ENCODE measurements at places on chromosomes 1 and 21.
A peak's percentile ranks its signal among the peaks of the same experiment; 100 is the strongest.

- no peak for DNase-seq
These were observed 179.6 kb downstream of the LMO4 start for GRCh38 chr1:87508247-87508787.

GRCh38 chr1:9031484-9032259 lies 5.4 kb upstream of the SLC2A7 start:
- no peak for DNase-seq

- DNase-seq = no peak
These were observed 30.8 kb downstream of the LRRC53 start for GRCh38 chr1:74481607-74482006.

DNA sequence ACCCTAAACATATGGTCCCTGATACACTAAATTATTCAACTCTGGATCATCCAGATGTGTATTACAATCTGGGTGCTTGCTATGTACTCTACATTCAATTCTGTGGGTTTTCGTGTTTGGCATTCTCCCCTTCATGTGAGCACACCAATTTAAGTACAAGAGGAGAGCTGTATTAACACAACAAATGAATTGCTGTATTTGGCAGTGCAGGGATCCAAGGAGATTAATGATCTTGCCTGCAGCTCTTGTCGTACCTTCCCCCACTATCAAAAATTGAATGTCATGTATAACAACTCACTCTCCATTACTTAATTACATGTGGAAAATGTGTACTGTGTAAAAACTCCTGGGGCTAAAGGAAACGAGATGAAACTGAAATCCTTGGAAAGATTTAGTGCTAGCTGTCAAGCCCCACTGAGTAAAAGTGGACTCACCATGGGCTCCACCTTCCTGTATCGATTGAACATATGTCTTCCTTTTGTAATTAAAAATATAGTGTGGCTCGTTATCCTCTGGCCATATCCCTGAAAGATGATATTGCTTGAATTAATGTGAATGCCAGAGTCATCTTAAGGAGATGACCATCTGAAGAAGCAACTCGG lies 172.2 kb upstream of the L1TD1 start:
- DNase-seq = no peak

- DNase-seq = no peak
These were observed 2.2 kb upstream of the POFUT2 start for GRCh38 chr21:45289655-45290515.

- peak; percentile 81 for DNase-seq
These were observed 9.5 kb downstream of the JAK1 start for GRCh38 chr1:64956733-64957441.

DNA sequence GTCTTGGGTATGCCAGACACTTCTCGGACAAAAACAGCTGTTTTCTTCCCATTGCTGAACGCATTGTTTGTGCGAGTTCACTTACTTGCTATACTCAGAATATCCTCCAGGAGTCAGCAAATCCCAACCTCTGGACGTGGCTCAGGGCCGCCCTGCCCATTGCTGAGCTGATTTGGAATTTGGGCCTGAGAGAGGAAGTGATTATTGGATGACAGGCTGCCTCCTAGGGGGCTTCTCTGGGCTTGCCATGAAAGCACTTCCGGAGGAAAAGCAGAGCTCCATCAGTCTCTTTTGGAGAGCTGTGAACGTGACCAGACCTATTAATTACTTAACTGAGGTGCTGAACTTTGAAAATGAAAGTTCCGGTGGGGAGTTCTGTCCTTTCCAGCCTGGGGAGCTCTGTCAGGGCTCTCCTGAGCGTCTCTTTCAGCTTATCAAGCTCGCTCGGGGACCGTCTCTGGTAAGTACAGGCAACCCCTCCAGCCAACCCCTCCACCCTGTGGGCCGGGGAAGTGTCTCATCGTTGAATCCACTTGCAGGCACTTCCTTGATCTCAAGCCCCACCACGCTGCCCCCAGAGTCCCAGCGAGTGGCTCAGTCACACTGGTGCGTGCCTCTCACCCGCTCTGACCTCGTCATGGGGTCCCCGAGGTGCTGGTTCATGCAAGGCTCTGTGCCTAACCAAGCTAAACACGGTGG lies 76.9 kb downstream of the CLIC6 start:
- peak; percentile 43 for DNase-seq

DNA sequence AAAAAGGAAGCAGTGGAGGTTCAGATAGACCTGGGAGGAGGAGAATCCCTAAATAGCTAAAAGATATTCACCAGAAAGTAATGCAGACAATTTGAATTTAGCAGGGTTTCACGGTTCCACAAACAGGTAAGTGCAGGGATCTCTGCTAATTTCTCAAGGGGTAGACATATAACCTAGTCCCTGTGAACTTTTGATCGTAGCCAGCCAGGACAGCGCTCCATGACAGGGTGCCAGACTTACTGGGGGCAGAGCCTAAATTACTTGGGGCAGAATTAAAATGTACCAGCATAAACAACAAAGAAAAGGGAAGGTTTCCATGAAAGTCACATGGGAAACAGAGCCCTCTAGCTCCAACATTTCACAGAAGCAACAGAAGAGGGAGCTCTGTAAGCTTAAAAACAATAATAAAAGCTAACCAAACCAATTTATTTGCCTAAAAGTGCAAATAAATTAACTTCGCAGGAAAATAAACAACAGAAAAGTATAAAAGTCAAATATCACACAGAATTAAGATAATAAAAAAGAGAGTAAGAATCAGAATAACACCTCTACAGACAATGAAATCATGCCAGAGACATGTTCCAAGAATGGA lies 198.3 kb downstream of the DUSP10 start:
- no peak for DNase-seq

DNA sequence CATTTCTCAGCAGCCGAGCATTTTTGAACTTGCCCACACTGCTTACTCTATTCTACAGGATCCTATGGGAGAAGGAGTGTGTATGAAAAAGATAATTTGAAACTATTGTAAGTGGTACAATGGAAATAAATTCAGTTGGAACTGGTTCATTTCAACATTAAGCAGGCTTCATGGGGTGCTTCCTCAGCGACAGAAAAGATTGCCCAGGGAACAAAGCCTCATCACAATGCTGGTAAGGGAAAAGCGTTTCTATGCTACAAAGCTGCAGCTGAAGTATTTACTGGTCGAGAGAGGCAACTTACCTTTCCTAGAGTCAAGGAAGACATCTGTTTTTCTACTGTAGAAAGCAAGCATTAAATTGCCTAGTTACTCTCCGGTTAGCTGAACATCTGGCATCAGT lies 568.2 kb upstream of the ZP4 start:
- DNase-seq = no peak

DNA sequence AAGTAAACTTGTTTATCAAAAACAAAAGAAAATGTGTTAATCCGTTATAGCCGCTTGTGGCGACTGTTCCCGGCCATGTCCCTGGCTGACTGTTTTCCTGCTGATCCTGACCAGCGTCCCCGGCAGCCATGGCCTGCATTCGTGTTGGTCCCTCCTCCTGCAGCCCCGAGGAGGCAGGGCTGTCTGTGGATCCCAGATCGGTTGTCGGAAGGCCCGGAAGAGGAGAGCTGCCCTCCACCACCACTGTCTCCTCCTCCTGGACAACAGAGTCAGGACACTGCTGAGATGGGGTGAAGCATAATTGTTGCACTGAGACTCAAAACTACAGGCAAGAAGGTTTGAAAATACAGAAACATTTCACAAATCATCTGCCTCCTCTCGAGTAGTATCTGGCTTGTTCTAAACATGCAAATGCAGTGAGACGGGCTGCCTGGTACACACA lies 3.6 kb upstream of the MXRA8 start:
- no peak for DNase-seq

DNA sequence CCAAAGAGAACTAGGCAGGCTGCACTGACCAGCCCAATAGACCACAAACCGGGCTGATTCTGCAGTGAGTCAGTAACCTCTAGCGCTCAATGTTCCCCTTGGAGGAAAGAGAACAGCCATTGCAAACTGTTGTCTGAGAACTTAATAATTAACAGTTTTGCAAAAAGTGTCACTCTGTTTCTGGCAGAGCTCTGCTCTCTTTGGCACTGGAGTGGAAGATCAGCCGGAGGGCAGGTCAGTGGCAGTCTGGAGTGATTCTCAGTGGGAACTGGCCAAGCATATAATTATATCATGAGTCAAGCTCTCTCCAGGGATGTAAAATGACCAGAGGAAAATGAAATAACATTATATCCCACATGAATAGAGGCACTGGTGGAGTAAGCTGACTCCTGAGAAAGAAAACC lies 238.3 kb downstream of the HLX start:
- DNase-seq = no peak

DNA sequence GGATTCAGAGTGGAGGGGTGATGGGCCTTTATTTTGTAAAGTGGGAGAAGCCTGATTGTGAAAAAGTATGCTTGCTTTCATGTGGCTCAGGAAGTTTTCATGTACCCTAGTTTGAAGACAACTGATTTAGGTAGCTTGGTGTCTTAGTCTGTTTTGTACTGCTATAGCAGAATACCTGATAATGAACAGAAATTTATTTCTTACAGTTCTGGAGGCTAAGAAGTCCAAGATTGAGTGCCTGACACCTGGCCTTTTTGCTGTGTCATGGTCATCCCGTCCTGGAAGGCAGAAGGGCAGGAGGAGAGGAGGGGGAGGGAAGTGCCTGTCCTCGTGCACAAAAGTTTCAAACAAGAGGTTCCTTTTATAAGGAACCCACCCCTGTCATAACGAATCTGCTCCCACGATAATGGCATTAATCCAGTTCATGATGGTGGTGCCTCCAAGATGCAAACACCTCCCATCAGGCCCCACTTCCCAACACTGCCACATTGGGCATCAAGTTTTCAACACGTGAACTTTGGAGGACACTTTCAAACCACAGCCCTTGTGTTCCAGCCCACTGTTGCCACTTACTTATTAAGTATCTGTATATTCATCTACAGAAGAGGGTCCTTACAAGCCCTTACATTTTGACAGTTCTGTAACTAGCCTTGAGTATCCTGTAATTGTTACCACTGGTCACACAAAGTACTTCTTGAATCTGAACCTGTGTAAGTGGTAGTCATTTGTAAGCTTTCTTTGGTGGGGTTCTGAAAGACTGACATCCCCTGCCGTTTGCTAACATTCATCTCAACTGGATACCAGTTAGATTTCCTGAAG lies 9.5 kb downstream of the UCK2 start:
- DNase-seq = no peak

DNA sequence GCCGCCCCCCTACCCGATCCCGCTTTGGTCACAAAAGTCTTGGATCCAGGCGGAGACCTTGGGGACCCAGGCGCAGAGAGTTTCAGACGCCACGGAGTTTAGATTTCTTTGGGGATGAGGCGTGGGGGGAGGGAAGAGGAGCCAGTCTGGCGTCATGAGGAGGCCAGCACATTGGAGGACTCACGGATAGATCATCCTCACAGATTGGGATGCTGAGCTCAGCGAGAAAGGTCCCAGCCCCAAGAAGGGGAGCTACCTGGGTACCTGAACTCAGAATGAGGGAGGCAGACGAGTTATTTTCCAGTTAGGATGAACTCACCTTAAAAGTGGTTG lies 393 bp downstream of the ELAPOR1 start:
- no peak for DNase-seq

DNA sequence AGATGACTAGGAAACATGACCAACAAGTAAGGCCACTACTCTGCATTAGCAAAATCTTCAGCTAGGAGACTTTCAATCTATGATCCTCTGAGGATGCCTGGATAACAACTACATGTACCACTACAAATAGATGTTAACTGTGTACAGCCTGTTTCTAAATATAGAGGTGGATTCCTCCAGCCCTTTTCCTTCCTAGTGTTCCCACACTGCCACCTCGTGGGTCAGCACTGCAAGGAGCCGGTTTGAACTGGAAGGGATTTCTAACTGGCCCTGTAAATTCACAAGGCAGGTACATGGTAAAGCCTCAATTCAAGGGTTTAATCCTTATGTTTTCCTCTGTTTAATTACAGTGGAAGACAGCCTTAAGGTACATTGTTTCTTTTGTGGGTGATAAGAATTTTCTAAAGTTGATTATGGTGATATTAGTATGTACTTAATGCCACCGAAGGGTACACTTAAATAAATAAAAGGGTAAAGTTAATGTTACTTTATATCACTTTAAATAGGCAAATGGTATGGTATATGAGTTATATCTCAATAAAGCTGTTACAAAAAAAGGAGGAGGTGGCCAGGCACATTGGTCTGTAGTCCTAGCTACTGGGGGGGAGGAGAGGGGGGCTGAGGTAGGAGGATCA lies 14.4 kb downstream of the SMYD3 start:
- DNase-seq = no peak

- no peak for DNase-seq
These were observed 77.4 kb upstream of the TMPRSS2 start for GRCh38 chr21:41585199-41585994.

DNA sequence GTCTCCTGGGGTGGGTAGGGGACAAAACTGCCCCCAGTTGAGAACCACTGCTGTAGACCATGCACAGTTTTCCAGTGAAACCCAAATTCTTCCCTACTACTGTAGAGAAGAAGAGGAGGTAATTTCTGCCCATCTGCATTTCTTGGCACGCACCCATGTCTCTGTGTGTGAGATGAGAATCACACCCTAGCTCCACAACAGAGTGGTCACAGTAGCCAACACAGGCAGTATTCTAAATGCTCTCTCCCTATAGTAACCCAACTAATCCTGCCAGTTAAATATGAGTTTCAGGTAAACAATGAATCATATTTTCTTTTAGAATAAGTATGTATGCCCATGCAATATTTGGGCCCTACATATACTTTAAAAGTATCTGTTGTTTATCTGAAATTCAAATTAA lies 1.2 kb upstream of the CAPN2 start:
- no peak for DNase-seq

DNA sequence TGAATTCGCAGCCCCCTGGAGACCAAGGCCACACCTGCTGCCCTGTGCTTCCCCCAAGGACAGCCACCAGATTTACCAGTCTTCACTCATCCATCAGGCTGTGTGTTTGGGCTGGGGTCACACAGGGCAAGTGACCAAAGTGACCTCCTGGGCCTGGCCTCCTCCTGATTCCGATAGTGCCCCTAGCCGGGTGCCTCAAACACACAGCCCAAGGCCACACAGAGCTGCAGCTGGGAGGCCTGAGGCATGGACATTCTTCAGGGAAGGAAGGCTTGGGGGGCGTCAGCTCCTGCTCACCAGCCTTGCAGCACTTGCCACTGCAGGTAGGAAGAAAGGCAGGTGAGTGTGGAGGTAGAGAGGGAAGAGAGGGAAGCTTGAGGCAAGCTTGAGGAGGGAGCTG lies 181.3 kb downstream of the RUNX1 start:
- no peak for DNase-seq

DNA sequence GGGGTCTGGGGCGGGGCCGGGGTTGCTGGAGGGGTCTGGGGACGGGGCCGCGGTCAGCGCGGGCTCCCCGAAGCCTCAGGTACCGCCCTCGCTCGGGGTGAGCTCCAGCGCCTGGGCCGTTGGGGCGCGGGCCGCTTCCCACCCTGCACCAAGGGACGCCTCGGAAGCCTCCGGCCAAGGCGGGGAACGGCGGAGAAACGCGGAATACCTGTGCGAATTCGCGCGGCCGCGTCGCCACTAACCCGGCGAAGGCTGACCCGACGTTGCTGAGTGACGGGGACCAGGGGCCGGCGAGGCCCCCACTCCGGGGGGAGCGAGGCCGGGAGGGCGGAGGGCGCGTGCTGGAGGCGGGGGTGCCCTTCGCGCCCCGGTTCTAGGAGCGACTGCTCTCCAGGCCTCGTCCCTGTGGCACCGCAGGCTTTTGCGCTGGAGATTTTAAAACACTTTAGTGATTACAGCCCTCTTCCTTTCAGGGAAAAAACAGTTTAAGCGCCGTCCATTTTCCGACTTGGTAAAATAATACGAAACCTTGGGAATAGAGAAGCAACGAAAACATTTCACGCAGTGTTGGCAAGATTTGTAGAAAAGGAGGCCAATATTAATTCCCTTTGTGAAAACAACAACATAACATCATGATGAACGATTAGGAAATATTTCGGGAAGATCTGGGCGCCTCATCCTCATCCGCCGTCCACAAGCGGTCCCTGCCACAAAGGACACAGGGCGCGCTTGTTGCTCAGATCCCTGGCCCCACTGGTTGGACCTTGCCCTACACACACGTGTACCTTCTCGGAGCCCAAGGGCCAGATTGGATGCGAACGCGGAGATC lies 971 bp upstream of the GNG4 start:
- no peak for DNase-seq

Measured in GM12864 (cell line).